ENCODE measurements at places on chromosomes 11 and 22. TPM values are rescaled to one million over a fixed set of nuclear protein-coding genes. Genes with fewer than 3 reads are reported as not detected.

GRCh38 chr11:67302571-67303131 is 679 bp upstream of the SSH3 start:
- no peak for DNase-seq

Gene OR52N4
- 10.3 TPM for polyA plus RNA-seq

Gene FOLR1
- polyA plus RNA-seq: not detected

DNA sequence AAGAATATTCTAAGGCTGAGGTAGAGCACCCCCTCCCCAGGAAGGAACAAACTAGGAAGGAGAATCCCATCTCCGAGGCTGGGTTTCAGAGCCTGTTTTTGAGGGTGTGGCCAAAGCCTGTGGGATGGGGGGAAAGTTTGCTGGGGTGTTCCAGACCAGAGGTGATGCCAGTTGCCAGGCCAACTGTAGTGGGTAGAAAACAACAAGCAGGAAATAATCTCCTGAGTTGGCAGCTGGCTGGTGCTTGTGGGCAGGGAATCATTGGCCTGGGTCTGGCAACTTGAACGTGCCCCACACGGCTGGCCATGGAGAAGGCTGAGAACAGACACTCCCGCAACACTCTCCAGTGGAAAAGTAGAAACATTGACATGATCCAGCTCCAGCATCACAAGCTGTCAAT is 385.6 kb downstream of the ETS1 start:
- DNase-seq: no peak

Gene NPAT
- 8.8 TPM for polyA plus RNA-seq

DNA sequence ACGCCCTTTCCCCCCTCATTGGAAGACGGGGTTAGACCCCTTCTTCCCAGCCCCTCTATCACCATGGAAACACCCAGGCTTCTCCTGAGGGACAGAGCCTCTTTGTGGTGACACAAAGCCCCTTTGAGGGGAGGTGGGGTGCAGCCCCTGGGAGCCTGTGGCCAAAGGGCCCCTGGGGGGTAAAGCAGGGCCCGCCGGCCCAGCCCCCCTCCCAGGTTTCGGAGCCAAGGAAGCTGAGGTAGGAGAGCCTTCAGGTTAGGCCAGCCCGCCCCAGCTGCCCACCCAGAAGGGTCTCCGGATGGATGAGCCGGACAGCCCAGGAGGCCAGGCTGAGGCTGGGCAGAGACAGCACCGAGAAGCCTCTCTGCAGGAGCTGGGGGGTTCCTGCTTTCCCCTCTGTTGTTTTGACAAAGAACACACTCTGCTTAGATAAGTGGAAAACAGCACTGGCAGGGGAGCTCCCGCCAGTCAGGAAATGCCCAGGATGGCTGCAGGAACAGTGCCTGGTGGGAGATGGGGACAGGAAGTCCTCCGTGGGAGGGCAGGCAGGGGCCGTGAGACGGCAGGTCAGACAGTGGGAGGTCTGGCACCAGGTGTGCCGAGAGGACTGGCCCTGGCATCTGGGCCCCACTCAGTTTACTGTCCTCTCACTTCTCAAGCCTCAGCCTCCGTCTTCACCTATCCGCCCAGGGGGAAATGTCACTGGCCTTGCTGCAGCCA is 18.2 kb downstream of the ARVCF start:
- DNase-seq: no peak

GRCh38 chr11:104352036-104352435 is 188.1 kb upstream of the PDGFD start:
- no peak for DNase-seq

DNA sequence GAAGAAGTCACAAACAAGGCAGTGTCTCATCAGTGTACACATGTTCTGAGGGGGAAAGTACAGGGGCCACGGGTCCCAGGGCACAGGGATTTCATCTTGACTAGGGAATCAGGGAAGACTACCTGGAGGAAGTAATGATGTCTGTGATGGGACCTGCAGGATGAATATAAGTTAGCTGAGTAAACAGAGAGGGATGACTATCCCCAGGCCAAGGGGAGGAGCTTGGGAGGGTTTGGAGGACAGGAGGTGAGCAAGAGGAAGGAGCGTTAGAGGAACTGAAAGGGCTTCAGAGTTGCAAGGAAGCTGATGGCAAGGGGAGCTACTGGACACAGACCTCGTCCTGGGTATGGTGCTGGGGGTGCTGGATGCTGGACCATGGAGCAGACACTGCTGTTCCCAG is 56.4 kb downstream of the TRAF6 start:
- no peak for DNase-seq

GRCh38 chr11:61082062-61082870 is 20.0 kb upstream of the CD5 start:
- DNase-seq: no peak

GRCh38 chr11:61725781-61726231 is 26.6 kb upstream of the MYRF start:
- DNase-seq: no peak

DNA sequence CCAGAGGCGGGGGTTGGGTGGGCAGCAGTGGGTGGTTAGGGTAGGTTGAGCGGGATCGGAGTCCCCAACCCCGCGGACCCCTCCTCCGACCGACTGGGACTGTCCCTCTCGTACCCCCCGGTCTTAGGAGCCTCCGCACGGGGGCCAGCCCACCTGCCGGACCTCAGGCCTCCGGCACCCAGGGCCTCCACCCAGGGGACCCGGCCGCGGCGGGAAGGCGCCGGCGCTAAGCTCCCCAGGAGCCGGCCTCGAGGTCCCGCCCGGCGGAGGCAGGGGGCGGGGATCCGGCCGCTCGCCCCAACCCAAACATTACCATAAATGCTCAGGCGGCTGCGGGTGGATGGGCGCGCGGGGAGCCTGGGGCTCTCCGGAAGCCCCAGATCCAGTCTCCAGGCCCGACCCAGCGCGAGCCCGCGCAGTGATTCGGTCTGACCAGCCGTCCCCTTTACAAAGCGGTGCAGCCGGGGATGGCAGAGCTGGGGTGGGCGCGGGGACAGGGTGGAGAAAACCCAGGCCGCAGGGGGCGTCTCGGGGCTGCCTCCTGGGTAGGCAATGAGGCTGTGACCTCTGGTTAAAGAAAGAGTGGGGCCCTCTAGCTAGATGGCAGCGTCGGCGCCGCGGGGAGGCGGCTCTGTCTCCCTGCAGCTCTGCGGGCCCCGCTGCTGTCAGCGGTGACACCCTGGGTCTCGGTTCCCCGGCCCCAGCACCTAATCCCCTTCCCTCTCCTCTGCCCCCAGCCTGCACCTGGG is 4.0 kb upstream of the MCAM start:
- peak; percentile 74 for DNase-seq

- no peak for DNase-seq
These were observed 429.3 kb upstream of the FAT3 start for GRCh38 chr11:91795139-91795887.

DNA sequence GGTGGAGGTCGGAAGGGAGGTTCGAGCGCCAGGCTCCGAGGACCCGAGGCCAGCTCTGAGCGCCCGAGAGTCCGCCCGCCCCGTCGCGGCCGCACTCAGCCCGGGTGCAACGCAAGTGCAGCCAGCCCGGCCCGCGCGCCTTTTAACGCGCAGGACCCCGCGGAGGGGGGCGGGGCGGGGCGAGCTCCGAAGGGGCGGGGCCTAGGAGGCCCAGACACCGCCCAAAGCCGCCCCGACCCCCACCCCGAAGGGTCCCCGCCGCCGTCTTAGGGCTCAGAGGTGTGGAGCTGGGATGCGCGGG is at the start of gene PHOX2A:
PHOX2A (minus strand) TSS at position 117 of the 301 bp plus-strand sequence. CDS start 172 bp downstream, outside the sequence.
- no peak for DNase-seq

DNA sequence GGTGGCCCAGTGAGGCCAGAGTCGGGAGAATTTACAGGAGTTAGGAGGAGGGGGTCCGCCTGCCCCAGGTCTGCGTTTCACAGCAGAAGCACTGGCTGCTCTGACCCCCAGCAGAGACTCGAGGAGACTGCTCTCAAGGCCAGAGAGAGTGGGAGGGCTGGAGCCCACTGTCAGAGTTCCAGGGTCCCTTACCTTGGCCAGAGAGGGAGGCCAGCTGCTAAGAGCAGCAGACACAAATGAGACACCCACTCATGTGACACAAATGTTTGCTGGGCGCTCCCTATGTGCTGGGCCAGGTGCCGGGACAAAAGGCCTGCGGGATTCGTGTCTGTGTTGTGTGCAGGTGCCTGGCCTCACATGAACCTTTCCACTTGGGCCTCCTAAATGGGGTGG is 2.8 kb upstream of the TNFRSF13C start:
- DNase-seq: peak; percentile 56

Gene OSM
- 9.6 TPM for polyA plus RNA-seq

DNA sequence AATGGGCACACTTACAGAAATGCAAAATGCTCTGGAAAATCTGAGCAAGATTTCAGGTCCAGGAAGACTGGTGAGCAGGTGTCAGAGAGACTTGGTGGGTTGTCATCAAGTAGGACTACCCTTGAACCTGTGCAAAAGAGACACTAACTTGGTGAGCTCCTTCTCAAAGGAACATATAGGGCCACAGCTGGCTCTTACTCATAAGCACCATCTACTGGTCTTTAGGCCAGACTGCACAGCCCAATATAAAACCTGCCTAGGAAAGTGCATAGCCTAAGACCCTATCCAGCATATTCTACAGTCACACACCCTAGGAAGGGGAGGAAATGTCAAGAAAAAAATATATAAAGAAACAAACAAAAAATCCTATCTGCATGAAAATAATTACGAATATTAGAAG is 18.2 kb upstream of the OR10W1 start:
- peak; percentile 9 for DNase-seq

DNA sequence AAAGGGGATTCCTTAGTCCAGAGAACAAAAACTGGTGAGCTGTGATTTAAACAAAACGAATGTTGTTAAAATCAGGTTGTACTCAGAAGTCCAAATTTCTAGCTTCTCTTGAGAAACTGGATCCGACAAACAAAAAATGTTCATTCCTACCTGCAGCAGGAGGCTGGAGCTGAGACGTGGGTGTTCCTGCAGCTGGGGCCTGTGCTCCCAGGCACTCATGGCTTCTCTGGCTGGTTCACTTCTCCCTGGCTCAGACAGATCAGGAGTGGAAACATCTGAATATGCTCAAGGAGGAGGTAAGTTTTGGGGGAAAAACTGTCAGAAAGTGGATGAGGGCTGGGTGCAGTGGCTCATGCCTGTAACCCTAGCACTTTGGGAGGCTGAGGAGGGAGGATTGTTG is 24.7 kb upstream of the PARVB start:
- DNase-seq: no peak

GRCh38 chr11:13668957-13669521 is 571 bp downstream of the FAR1 start:
- DNase-seq: no peak

- DNase-seq: no peak
These were observed 54.8 kb upstream of the CECR2 start for GRCh38 chr22:17314487-17314886.

DNA sequence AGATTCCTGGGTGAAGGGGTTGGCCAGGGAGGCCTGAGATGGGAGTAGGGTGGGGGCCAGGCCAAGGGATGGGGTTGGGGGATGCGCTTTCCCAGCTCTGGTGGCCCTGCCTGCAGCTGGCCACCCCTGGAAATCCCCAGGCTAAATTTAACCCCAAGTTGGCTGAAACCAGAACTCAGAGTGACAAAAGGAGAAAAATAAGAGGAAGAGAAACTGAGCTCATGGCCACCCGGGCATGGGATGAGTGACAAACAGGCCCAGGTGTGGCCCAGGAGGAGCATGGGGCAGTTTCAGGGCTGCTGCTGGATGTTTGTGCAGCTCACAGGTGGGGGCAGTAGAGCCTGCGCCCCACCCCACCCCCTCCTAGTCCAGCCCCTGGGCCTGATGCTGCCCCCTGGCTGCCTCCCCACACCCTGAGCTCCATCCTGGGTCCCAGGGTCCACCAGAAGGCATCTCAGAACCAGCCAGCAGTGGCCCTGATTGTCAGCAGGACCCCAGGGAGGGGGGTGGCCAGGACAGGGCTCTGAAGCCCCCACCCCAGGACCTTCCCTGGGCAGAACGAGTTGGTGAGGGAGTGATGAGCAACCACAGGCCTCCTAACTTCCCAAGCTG is 48.0 kb downstream of the IGLL5 start:
- DNase-seq: peak; percentile 97

Gene MAJIN
- polyA plus RNA-seq: 1.2 TPM

DNA sequence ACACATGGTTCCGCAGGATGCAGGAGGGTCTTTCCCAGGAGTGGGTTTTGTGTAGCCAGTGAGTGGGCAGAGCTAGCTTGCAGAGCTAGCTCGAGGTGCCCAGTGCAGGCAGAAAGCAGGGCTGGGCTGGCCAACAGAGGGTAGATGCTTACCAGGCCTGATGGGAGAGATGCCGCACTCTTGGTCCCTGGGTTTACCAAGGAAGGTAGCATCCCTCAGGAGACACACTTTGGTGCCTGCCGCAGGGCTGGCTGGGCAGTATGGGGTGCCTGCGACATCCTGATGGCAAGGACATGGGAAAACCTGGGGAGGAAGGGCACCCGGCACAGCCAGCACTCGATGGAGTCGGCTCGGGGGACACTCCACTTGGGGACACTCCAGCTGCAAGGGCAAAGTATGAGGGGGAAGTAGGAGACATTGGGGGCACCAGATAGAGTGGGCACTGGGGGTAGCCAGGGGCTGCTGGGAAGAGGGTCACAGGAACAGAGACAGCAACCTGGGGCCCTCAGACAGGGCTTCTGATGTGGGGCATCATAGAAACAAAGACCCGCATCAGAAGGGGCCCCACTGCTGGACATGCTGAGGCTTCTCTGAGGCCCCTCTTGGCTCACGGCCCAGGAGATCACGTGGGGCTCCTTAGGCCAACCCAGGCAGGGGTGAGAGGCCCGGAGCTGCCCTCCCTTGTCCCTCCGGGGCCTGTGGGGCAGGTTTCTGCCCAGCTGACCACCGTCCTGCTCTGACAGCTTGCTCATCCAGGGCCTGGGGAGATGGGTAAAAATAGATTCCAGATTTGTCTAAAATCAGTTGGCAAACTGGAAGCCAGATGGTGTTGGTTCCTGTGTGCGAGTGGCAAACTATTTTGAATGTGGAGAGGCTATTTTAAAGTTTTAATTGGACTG is 89.8 kb downstream of the MORC2 start:
- no peak for DNase-seq

DNA sequence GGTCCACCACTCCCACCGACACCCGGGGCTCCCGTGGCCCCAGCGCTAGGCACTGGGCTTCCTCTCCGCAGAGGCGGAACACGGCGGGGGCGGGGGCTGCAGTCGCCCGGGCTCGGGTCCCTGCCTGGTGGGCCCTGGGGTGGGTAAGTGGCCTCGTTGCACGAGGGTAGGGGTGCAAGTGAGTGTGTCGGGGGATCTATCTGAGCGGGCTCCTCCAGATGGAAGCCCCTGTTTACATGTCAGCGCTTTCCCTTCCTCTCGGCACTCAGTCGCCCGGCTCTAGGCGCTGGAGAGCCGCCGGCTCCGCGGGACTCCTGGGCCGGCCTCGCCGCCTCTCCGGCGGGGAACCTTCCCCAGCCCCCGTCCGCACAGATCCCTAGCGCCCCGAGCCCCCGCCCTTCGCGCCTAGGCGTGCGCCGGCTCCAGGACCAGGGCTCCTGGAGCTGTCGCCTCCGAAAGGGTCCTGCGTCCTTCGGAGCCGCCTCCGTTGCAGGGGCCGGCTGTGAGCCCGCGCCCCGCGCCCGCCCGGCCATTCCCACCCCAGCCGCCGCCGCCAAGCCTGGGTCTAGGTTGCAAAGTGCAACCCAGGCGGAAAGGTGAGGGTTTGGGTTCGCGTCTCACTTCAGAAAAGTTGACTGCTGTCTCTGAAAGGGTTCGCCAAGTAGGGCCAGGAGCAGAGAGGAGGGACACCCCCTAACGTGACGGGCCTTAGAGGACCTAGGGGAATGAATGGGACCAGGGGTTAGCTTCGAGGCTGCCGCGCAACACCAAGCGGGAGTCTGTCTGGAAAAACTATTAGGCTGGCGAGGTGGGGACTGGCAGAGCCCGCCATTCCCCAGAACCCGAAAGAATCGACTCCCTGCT is 978 bp downstream of the FLI1 start:
- peak; percentile 53 for DNase-seq

Gene MYRF
- polyA plus RNA-seq: 0.19 TPM

Data from B cell (primary cell).